Thymus (tissue), 14 donors: ENCODE measurements at places on chromosomes 2 and 18.

- H3K36me3 ChIP-seq, result no peaks in the 10 kb centered on the region
- no peak overlapping the region for H3K27ac ChIP-seq
- H3K4me3 ChIP-seq, result no peak overlapping the region
- H3K4me1 ChIP-seq, result peaks cover 6% of the 10 kb centered on the region
Measured at GRCh38 chr2:30940839-30941238, 133.6 kb upstream of the CAPN13 start.

DNA sequence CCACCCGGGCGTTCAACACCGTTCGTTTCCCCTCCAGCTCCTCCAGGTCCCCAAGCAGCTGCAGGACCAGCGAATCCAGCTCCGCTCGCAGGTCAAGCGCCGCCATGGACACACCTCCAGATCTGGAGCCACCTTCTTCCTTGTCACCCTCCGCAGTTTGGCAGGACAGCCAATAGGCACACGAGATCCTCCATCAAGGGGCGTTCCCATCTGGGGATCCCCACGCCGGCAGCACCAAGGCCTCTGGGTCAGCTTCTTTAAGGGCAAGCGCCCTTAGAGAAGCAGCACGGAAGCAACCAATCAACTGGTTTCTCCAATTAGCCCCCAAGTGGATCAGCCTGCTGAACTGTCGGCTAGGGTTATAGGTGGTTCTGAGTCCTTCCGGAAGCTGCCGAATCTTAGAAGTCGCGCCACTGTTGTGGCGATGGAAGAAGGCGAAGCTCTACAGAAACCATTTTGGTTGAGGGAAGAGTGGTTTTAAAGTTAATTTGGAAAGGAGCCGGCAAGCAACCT is 621 bp upstream of the IMP4 start:
- H3K27ac ChIP-seq, result peak overlapping the region; percentile 93
- H3K4me3 ChIP-seq, result peak overlapping the region; percentile 76
- H3K4me1 ChIP-seq, result peaks cover 8% of the 10 kb centered on the region
- H3K36me3 ChIP-seq, result peaks cover 46% of the 10 kb centered on the region
- no peaks in the 10 kb centered on the region for H3K27me3 ChIP-seq
- peak; percentile 84 for DNase-seq

GRCh38 chr2:197211881-197212342 is 98.7 kb downstream of the ANKRD44 start:
- H3K4me3 ChIP-seq, result no peak overlapping the region
- H3K4me1 ChIP-seq, result peaks cover 81% of the 10 kb centered on the region
- peaks cover 4% of the 10 kb centered on the region for H3K36me3 ChIP-seq
- peak overlapping the region; percentile 80 for H3K27ac ChIP-seq
- no peak for DNase-seq

- H3K27me3 ChIP-seq, result peaks cover 12% of the 10 kb centered on the region
- peaks cover 13% of the 10 kb centered on the region for H3K4me1 ChIP-seq
- peak overlapping the region; percentile 84 for H3K27ac ChIP-seq
- no peak for DNase-seq
Measured at GRCh38 chr2:219542931-219543595, 546 bp downstream of the CHPF start.

DNA sequence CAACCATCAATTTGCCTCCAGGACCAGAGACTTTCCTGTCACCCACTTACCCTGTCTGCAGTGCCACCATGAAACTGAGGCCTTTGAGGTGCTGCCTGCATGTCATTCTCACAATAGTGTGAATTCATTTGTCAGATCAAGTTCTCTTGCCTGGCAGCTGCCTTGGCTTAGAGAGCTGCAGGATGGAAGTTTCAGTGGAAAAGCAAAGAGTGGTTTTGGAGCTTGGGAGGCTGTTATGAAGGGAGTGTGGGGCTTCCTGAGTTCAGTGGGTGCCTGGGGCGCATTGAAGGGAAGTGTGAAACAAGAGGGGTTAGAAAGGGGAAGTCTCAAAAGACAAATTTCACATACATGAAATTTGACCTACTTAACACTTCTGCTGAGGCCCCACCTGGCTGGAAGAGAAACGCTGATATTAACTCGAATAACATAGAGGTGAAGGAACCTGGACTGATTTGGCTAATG is 7.9 kb upstream of the LBH start:
- DNase-seq, result peak; percentile 85
- H3K4me3 ChIP-seq, result no peak overlapping the region
- H3K4me1 ChIP-seq, result peaks cover 78% of the 10 kb centered on the region
- no peaks in the 10 kb centered on the region for H3K36me3 ChIP-seq
- H3K27ac ChIP-seq, result peak overlapping the region; percentile 99
- no peaks in the 10 kb centered on the region for H3K27me3 ChIP-seq

GRCh38 chr2:48397846-48398245 is 132.1 kb upstream of the STON1 start:
- H3K27me3 ChIP-seq, result no peaks in the 10 kb centered on the region
- H3K4me1 ChIP-seq, result no peaks in the 10 kb centered on the region
- no peak overlapping the region for H3K4me3 ChIP-seq
- no peak for DNase-seq
- no peaks in the 10 kb centered on the region for H3K36me3 ChIP-seq
